ENCODE measurements at places on chromosomes 2 and 18. TPM values are rescaled to one million over a fixed set of nuclear protein-coding genes. Genes with fewer than 3 reads are reported as not detected.

TRAK2 gene
- 38.7 TPM for total RNA-seq

THOC1 gene
- 36.5 TPM for total RNA-seq

MOGAT1 gene
- not detected for total RNA-seq

PSMA8 gene
- not detected for total RNA-seq

FMNL2 gene
- 44.0 TPM for total RNA-seq

DNA sequence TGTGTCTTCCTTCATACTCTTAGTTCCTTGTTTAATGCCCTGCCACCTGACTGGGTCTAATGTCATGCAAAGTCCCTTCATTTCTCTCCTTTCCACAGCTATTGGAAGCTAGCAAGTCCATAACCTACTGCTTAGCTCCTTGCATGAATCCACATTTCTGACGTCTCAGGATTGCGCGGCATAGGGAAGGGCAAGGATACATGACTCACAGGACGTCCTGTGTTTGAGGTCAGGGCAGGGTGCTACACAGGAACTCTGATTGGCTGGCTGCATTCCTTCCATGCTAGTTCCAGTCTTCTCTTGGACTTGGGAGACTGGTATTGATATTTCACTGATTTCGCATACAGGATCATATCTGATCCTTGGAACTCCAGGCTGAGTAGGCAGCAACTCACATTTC, 137.9 kb downstream of the CDH2 start:
- no peak overlapping the region for H3K27ac ChIP-seq
- H3K36me3 ChIP-seq, result no peaks in the 10 kb centered on the region
- H3K27me3 ChIP-seq, result no peaks in the 10 kb centered on the region
- no peak for DNase-seq
- no peak overlapping the region for H3K4me3 ChIP-seq

GRCh38 chr18:49059028-49059834, 108.5 kb upstream of the SMAD7 start:
- no peak overlapping the region for H3K27ac ChIP-seq
- H3K4me3 ChIP-seq, result no peak overlapping the region
- H3K27me3 ChIP-seq, result no peaks in the 10 kb centered on the region

DNA sequence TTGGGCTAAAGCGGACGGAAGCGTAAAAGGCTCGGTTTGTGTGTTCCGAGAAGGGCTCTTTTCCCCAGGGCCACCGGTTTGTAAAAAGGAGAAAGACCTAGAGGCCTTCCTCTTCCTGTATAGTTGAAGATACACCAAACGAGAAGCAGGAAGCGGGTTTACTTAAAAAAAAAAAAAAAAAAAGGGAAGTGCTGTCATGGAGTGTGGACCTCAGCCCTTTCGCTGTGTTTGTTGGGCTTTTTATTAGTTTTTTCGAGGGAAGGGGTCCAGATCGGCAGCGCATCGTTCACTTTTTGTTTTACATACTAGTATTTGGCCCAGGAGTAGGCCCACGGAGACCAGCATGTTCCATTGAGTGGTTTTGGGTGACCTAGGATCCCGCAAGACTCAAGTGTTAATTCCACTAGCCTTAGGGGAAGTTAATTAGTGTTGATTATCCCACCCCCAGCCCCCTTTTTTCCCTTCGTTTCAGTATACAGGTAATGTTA, 676 bp downstream of the ACTR2 start:
- H3K36me3 ChIP-seq, result peaks cover 2% of the 10 kb centered on the region
- peak overlapping the region; percentile 94 for H3K27ac ChIP-seq
- DNase-seq, result no peak
- no peaks in the 10 kb centered on the region for H3K27me3 ChIP-seq

GRCh38 chr2:110211938-110212858, at the start of gene MTLN:
Gene MTLN (minus strand): TSS chr2:110212547. CDS start chr2:110212525, 22 bp downstream.
- H3K27me3 ChIP-seq, result peaks cover 36% of the 10 kb centered on the region
- H3K4me3 ChIP-seq, result peak within 1 kb of the TSS; percentile 82

DNA sequence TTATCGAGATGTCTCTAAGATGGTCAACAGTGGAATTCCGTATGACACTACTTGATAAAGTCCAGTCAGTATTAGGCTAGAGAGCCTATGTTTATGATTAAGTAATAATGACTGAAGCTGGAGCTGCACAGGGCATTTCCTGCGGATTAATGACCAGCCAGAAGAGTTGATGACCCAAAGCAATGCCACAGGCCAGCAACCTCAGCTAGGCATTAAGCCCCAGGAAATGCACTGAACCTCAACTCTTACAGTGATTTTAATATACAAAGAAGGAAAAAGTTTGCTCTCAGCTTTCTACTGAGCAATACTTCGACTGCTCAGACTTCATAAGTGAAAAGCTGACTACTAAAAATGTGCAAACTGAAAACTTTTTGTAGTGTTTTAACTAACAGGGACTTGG, 3.9 kb downstream of the KCTD1 start:
- H3K27me3 ChIP-seq, result no peaks in the 10 kb centered on the region
- DNase-seq, result no peak
- H3K36me3 ChIP-seq, result peaks cover 5% of the 10 kb centered on the region
- peaks cover 56% of the 10 kb centered on the region for H3K4me1 ChIP-seq
- peak overlapping the region; percentile 54 for H3K4me3 ChIP-seq

DNA sequence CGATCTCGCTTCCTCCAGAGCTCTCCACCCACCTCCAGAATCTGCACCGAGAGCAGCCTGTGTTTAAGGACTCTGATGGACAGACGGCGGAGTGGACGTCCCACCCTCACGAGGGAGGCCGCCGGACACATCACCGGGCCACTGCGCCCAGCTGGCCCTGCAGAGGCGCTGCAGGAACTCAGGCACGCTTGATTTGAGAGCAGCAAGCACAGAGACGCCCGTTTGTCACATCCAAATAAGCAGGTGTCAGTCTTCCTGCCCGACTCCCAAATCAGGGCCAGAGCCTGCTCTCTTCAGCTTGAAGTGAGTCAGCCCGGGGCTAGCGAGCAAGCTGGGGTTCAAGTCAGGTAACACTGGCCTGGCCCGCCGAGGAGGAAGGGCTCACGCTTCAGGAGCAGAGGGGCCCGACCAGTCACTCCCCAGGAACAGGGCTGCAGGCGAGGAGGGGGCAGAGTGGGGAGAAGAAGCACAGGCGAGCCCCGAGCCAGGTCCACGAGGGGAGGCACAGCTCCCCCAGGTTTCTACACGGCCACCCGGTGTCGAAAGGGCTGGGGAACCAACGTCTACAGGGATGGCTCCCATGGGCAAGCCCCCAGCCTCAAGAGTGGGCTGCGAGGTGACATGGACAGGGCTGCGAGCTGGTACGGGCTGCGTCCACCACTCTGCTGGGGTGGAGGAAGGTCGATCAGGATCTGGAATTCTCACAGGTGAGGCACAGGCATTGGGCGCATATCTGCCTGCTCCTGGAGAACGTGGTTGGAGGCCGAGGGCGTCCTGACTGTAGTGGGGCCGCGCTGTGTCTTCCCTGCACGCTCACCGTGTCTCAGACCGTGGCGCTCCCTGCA, 52.5 kb upstream of the CTDP1 start:
- H3K27ac ChIP-seq, result no peak overlapping the region
- no peaks in the 10 kb centered on the region for H3K4me1 ChIP-seq
- peaks cover 58% of the 10 kb centered on the region for H3K27me3 ChIP-seq
- no peak for DNase-seq
- no peaks in the 10 kb centered on the region for H3K36me3 ChIP-seq

- H3K27me3 ChIP-seq, result no peaks in the 10 kb centered on the region
- peaks cover 43% of the 10 kb centered on the region for H3K4me1 ChIP-seq
- no peak overlapping the region for H3K4me3 ChIP-seq
- peak overlapping the region; percentile 76 for H3K27ac ChIP-seq
- peaks cover 16% of the 10 kb centered on the region for H3K36me3 ChIP-seq
These were observed 204.1 kb downstream of the CTIF start for GRCh38 chr18:48742706-48743475.

DNA sequence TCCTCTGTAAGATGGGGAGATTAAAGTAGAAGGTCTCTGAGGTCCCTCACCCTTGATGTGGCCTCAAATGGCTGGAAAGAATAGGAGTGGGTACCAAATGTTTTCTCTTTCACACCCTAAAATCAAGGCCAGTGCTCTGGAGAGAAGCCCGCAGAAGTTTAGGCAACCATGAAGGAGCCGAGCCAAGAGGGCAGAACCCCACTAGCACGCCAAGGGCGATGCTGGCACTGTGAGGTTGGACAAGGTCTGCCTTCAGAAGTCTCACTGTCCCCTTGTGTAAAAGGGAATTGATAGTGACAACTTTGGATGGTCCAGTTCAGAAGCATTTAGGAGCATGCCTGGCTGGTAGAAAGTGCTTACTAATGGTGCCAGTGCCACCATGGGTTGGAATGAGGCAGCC, 16.3 kb upstream of the OTOF start:
- DNase-seq, result no peak
- H3K4me3 ChIP-seq, result no peak overlapping the region
- no peak overlapping the region for H3K27ac ChIP-seq

DNA sequence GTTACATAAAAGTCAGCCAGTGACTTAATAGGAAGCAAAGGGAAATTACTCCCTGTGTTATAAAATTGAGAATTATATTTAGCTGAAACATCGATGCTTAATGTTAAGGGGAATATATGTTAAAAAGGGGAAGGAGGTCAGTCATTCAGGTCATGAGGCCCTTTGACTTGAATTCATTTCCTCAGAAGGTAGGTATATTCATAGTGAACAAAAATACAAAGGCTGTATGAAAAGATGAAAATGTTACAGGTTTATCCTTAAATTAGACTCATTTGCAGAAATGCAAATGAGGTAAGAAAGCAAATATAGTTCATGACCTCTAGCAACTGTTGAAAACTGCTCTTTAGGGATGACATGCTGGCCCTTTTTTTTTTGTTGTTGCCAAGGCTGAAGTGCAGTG, 20.8 kb downstream of the MSH6 start:
- no peak overlapping the region for H3K27ac ChIP-seq
- H3K4me1 ChIP-seq, result peaks cover 11% of the 10 kb centered on the region
- no peak for DNase-seq
- peaks cover 78% of the 10 kb centered on the region for H3K36me3 ChIP-seq

DNA sequence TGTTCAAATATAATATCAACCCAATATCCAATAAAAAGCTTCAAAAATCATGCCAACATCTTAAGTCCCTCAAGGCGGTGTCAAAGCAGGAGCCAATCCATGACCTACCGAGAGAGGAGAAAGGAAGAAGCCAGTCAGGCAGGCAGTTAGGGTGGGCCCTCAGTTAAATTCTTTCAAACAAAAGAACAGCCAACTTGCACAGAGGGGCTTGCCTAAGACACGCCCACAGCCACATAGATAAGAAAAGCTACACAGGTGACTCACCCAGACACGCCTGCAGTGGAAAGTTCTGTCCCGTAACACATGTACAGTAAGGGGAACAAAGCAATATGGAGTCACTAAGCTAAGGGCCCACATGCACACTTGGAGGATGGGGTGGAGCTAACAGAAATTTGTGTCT, 61.3 kb downstream of the SP110 start:
- H3K4me3 ChIP-seq, result no peak overlapping the region
- H3K27ac ChIP-seq, result no peak overlapping the region
- DNase-seq, result peak; percentile 38

DNA sequence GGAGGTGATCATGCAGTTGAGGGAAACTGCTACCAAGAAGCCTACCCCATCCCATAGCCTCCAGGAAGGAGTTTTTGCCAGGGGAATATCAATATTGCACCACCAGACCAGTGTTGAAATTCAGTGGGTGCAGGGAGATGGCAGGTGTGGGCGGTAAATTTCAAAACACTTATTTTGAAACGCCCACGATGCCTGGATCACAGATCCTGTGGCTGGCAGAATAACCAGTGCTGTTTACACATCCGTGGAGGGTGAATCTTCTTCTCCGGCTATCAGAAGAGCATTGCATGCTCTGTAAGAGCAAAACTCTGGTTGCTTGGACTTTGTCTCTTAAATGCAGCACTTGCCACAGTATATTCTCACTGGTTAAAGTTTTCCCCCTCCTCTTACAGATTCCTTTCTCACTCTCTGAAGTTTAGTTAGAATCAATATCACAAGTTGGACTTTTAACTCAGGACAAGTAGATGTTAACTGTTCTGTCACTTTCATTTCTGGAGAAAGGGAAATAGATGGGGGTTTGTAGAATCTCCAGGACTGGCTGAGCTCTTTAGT, 70.5 kb upstream of the ZCCHC2 start:
- peaks cover 10% of the 10 kb centered on the region for H3K4me1 ChIP-seq
- no peaks in the 10 kb centered on the region for H3K36me3 ChIP-seq
- DNase-seq, result peak; percentile 56
- H3K4me3 ChIP-seq, result no peak overlapping the region

DNA sequence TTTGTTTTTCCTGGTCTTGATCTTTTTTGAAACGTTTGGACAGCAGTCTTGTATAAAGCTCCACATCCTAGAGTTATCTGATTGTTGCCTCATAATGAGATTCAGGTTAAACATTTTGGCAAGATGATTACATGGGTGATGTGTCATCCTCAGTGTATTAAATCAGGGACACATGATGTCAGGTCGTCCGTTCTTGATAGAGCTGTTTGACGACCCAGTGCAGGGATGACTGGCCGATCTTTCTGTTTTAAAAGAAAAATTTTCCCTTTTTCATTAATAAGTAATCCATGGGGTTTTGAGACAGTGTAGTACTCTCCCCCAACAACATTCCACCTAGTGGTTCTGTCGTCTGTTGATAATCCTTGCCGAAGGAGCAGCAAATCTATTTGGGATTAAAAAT, 44.5 kb upstream of the SERPINB2 start:
- peaks cover 65% of the 10 kb centered on the region for H3K27me3 ChIP-seq
- no peaks in the 10 kb centered on the region for H3K36me3 ChIP-seq
- no peak for DNase-seq
- no peaks in the 10 kb centered on the region for H3K4me1 ChIP-seq
- H3K4me3 ChIP-seq, result no peak overlapping the region

DNA sequence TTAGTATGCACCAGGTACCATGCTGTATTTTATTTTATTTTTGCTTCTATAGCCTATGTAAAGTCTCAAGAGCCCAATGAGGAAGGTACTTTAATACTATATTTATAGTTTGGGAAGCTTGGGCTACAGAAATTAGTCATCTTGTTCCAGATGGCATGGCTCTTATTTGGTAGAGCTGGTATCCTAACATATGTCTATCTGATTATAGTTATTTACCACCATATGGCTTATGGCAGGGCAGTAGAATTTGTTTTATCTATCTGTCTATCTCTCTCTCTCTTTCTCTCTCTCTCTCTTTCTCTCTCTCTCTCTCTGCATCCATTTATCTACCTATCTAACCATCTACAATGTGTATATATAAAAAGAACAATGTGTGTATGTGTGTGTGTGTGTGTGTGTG, 1293.7 kb upstream of the SLC39A10 start:
- H3K36me3 ChIP-seq, result no peaks in the 10 kb centered on the region
- H3K4me3 ChIP-seq, result no peak overlapping the region
- DNase-seq, result no peak
- no peak overlapping the region for H3K27ac ChIP-seq
- H3K27me3 ChIP-seq, result peaks cover 5% of the 10 kb centered on the region

- H3K36me3 ChIP-seq, result peaks cover 2% of the 10 kb centered on the region
- no peak overlapping the region for H3K27ac ChIP-seq
- peak; percentile 75 for DNase-seq
These were observed 262.6 kb upstream of the HS6ST1 start for GRCh38 chr2:128580988-128581848.

DNA sequence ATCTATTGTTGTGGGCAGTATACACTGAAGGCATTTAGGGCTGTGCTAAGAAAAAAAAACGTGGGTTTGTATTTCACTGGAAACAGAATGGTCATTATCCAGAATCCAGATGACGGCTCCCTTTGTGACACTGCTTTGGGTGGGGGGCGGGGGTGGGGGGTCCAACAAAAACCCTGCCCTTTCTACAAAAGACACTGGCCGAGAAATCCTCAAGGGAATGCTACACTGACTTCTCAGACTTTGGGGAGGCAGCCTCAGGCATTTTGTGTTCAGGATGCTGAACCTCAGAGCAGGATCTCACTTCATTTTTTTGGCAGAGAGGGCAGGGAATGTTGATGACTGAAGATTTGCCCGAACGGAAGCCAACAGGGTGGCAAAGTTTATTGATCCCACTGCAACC, 417.1 kb downstream of the HRH4 start:
- peaks cover 4% of the 10 kb centered on the region for H3K27me3 ChIP-seq
- H3K36me3 ChIP-seq, result no peaks in the 10 kb centered on the region
- H3K4me1 ChIP-seq, result peaks cover 14% of the 10 kb centered on the region
- peak overlapping the region; percentile 3 for H3K27ac ChIP-seq
- no peak overlapping the region for H3K4me3 ChIP-seq
- no peak for DNase-seq

All from osteocyte (in vitro differentiated cells).